ENCODE measurements at places on chromosomes 1 and 21.

DNA sequence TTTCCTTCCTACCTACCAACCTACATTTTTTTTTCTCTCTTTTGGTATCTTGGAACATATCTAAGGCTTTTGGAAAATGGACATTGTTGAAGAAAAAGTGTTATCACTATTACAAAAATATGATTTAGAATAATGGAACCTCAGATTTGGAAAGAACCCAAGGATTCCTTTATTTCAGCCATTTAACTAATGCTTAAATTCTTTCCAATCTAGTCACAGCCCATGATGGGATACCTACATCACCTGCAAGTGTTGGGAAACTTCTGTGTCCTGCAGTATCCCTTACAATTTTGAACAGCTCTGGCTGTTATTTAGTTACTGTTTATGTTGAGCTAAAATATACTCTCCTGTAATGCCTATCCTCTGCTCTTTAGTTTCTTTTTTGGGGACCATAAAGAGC is 22.3 kb upstream of the APOBEC4 start:
- no peak for DNase-seq

- no peak for DNase-seq
Observed at GRCh38 chr1:84365225-84366221, 32.8 kb upstream of the DNASE2B start.

- DNase-seq, result no peak
Observed at GRCh38 chr1:36737767-36738166, 255.1 kb upstream of the CSF3R start.

- DNase-seq, result no peak
Observed at GRCh38 chr1:89978755-89979154, 16.2 kb upstream of the ZNF326 start.

- DNase-seq, result no peak
Observed at GRCh38 chr1:202576816-202577215, 133.4 kb downstream of the SYT2 start.

DNA sequence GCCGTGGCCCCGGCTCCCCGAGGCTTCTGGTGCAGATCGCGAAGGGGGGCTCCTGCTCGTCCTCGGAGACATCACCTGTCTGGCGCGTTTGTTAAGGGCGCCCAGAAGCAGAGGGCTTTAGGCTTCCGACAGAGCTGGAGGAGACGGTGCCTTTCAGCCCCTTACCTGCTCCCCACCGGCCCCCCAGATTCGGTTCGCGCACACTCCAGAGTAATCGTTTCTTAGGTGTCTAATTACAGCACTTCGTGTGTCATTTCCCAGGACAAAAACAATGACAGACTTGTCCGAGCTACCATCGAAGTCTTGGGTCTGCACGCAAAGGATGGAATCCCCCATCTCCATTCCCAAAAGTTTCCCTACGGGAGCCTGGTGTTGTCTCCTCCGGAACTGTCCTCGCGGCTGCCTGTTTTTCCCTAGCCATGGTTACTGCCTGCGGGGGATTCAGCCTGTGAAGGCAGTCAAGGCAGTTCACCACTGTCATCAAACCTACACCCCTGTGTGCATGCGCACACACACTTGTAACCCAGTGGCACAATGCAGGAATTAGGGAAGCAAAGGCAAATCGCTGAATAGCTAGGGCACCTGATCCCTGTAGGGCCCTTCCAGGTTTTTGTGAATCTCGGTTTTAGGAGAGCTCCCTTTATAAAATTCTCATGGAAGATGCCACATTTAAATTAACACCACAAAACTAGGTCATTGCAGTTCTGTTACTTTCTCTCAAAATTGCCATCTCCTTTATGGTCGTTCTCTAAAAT is 738 bp upstream of the CDC42BPA start:
- no peak for DNase-seq

GRCh38 chr1:206666031-206666561 is 18.6 kb upstream of the MAPKAPK2 start:
- no peak for DNase-seq

GRCh38 chr1:7425771-7426170 is 345.3 kb upstream of the VAMP3 start:
- no peak for DNase-seq

DNA sequence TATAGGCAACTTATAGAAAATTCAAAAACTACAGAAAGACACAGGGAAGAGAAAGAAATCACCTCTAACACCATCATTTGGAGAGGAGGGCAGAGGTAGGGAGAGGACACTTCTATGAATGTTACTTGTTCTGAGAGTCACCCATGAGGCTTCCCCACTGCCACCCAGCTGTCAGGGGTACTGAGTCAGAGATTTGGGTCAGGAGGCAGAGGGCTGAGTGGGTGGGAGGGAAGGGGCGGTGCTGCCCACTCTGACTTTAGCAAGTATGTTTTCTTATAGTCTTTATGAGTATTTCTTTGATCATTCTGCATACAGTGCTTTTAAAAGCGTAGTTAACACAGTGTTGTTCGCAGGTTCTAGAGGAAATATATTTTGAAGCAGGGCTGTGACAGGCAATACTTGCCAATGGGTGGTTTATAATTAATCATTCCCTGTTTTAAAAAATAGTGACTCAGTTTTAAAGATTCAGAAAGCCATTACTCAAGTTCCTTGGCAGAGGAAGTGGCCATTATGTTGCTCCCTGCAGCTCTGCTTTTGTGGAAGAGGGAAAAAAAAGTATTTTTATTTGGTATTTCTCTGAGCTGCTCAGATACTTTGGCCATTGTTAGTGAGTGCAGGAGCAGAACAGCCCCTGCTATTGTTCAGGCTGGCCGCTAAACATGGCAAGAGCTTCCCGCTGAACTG is 18.3 kb downstream of the IL6R start:
- DNase-seq, result no peak

GRCh38 chr21:34367320-34367935 is 3.6 kb downstream of the KCNE2 start:
- DNase-seq, result peak; percentile 63

DNA sequence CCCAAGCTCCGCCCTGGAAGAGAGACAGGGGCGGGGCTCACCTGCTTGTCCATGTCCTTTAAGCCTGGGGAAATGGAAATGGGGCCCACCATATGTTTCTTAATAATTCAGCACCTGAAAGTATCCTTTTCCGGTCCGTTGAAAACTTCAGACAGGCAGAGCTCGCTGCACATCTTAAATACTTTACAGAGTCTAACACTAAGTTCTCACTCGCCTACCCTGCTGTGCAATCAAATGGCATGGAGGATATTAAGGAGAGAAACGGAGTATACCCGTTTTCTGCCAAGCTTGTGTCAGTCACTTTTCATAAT is 467 bp upstream of the CC2D1B start:
- DNase-seq, result no peak

DNA sequence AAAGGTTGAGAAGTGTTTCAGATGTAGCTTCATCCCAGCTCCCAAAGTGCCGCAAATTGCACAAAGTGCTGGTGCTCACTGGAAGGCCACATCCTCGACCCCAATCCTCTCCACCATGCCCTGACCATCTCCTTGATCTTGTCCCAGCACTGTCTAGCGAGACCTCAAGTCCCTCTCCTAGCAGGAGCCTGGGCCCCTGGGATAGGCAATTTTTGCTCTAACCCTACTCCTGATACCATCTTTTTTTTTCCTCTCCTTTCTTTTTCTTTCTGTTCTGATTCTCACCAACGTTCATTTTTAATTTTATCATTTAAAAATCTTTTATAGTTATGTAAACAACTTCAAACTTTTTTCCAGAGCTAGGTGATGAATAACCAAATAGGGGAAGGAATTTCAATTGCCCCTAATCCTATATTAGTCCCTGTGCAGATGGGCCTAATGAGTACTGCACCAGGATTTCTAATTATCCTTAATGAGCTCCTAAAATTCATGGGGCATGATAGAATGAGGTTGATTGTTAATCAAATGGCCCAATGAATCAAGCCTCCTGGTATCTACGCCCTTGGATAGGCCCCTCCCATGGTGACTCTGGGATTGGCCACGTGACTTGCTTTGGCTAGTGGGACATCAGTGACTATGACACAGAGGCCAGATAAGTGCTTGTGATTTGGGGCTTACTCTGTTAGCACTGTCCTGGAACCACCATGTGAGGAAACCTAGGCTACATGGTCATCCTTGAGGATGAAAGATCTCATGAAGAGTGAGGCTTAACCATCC is 41.5 kb upstream of the TENT5B start:
- DNase-seq, result no peak

DNA sequence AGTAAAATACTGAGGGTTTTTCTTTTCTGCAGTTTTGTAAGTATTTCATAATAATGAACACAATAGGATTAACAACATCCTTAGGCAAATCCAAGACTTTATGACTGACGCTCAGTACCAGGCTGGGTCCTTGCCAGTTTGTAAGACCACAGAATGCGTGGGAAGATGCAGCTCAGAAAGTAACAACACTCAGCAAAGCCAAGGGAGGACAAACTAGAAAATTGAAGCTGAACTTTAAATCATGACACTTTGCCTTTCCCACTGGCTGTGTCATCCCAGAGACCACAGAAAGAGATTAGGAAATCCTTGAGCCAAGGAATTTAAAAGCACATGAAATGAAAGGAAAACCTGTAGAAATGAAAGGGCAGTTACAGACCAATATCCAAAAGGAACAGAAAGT is 426.3 kb upstream of the CHRM3 start:
- DNase-seq, result no peak

DNA sequence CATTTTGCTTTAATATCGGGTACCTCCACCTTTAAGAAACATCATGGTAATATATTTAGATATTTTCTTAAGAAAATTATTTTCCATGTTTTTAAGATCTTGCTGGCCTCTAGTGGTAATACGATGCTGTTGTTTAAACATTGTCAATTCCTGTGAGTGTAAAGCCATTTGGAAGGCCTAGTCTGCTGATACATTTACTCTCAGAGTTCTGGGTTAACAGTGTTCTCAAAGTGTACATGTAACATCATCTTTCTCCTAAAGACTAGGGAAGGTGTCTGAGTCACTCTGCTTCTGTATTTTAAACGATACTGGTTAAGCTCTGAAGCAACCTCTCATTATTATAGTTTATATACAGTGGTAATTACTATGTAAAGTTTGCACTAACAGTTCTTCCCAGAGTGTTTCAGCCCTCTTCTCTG is 189.1 kb downstream of the RASAL2 start:
- no peak for DNase-seq

- peak; percentile 18 for DNase-seq
Observed at GRCh38 chr1:86703696-86704457, 499 bp upstream of the SH3GLB1 start.

GRCh38 chr1:98692482-98692881 is 31.0 kb downstream of the SNX7 start:
- DNase-seq, result no peak

GRCh38 chr1:157007306-157007705 is 38.2 kb downstream of the ARHGEF11 start:
- no peak for DNase-seq

DNA sequence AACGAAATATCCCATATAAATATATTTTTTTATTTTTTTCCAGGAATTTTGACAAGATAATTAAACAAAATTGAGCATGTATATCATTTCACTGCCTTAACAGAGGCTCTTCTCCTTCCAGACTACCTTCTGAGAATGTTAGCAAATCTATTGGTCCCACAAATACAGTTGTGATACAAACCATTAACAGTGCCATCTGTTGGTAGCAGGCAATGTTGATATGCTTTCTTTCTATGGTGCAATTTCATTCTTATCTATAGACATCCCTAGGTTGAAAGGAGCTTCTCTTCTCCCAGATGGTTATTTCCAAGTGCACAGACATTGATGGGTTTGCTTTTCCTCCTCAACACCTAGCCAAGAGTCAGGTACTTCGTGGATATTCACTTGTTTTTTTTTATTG is 303.6 kb downstream of the USH2A start:
- peak; percentile 15 for DNase-seq

DNA sequence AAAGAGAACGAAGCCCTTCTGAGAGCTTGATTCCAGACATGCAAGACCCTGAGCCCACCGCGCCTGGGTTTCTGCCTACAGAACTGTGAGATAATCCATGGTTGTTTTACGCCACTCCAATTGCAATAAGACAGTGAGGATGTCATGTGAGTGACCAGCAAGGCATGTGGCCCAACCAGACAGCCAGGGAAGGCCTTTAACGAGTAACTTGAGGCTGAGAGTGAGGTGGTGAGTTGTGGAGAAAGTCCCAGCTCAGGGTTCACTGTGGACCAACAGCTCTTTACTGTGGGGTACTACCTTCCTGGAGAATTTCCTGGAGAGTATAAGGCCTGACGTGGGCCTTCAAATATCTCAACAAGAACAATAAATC is 153.9 kb downstream of the ETS2 start:
- DNase-seq, result no peak

- no peak for DNase-seq
Observed at GRCh38 chr1:180262628-180263488, 32.8 kb downstream of the LHX4 start.

GRCh38 chr1:209445576-209445975 is 137.9 kb upstream of the CAMK1G start:
- DNase-seq, result no peak

DNA sequence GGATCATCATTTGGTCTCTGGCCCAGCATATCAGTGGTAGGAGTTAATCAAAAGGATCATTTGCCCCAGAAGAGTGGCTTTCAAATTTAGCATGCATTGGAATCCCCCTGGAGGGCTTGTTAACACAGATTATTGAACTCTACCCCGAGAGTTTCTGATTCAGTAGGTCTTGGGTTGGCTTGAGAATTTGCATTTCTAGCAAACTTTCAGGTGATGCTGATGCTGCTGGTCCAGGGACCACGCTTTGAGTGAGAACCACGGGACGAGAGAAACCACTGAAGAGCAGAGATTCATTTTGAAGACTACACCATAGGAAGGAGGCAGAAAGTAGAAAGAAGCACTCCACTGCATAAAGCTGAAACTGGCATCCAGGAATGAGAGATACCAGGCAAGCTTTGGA is 81.3 kb upstream of the DUSP10 start:
- DNase-seq, result no peak

- no peak for DNase-seq
Observed at GRCh38 chr21:23496729-23497128, 2110.6 kb downstream of the MRPL39 start.

DNA sequence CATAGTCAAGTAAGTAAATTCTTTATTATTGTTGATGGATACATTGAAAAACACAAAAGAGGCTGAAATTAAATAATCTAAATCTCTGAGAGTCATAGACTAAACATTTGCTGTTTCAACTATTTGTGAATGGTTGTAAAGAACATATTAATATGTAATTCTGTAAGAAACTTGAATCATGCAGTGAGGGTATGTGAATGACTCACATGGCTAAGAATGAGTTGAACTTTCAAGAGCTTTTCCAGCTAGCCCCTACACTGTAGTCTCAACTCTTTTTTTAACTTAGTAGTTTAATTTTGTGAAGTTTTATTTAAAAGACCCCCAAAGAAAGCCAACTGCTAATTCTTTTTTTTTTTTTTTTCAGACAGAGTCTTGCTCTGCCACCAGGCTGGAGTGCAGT is 588.1 kb downstream of the DPYD start:
- no peak for DNase-seq

GRCh38 chr1:44045064-44045463 is 13.8 kb upstream of the SLC6A9 start:
- DNase-seq, result no peak

DNA sequence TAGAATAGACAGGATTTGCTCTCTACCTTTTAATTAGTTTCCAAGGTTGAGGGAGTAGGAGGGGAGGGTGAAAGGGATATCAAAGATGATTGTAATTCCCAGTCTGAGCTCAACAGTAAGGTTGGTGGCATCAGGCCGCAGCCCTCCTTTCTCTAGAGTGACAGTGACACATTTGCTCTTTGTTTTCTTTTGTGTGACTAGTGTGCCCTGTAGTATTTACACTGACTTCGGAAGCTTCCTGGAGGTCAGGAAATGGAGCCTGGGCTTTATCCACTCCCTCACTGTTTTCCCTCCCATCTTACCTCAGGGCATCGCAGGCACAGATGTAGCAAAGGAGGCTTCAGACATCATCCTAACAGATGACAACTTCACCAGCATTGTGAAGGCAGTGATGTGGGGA is 44.7 kb upstream of the LAX1 start:
- DNase-seq, result no peak

Measured in Jurkat, Clone E6-1 (cell line).